ENCODE measurements at places on chromosomes 7 and 10.

GRCh38 chr7:151869455-151869854 is 7.5 kb downstream of the PRKAG2 start:
- DNase-seq, result no peak

DNA sequence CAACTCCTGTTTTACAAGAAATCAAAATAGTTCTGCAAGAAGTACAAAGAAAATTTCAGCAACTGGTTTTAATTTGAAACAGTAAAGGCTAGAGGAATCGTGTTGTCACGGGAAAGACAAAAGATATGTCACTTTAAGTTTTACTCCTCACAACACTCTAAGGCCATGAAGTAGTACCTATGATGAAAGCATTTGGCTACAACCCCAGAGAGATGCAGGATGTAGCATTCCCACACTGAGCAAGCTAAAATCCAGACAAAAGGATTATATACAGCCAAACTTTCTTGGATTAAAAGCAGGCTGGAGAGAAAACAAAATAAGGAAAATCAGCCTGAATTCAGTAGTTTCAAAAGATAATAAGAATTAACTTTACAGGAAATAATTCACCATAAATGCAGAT is 245.5 kb upstream of the STEAP1 start:
- no peak for DNase-seq

DNA sequence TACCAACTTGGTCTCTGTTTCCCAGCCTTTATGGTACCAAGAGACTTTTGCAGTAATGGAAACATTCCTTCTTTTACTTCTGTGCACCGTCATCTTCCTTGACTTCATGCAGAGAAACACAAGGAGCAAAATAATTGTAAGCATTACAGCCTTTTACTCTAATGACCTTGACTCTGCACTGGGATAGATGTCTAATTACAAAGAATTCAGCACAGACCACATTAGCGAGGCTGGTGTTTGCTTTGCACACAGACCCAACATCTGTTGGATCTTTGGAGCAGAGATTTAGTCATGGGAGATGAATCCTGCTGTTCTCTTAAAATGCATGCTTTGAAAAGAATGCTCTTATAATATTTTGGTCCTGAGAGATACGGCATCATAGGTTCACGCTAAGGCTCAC is 261.6 kb downstream of the TWIST1 start:
- no peak for DNase-seq

- DNase-seq, result no peak
These were observed 120.9 kb upstream of the TMEM106B start for GRCh38 chr7:12089951-12090756.

DNA sequence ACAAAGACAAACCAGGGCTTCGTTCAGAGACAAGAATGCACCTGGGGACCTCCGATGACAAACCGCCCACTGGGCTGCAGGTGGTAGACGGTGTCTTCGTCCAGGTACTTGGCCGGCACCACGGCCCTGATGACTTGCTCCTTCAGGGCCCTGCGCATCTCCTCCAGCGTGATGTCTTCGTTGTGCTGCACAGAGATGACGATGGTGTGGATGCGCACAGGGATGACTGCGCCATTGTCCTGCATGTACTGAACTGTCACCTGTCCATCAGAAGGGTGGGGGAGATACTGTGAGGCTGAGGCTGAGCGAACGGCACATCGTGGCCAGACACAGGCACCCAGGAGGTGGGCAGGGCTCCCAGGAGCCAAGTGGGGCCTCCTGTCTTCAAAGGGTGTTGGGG is 13.1 kb downstream of the MAT1A start:
- no peak for DNase-seq

DNA sequence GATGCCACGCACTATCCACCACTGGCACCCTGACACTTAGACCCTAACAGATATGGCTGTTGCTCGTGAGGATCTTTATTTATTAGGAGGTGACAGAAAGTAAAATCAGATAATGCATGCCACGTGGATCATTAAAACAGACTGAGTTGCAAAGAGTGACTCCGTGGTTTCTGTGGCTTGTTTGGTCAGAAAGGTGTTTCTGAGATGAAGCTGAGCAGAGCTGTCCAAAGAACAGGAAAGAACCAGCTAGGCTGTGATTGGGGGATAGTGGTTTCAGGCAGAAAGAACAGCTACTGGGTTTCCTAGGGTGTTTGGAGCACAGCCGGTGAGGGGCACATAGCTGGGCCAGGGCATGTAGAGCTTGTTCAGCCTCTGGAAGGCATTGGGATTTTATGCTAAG is 34.4 kb downstream of the CSGALNACT2 start:
- no peak for DNase-seq

DNA sequence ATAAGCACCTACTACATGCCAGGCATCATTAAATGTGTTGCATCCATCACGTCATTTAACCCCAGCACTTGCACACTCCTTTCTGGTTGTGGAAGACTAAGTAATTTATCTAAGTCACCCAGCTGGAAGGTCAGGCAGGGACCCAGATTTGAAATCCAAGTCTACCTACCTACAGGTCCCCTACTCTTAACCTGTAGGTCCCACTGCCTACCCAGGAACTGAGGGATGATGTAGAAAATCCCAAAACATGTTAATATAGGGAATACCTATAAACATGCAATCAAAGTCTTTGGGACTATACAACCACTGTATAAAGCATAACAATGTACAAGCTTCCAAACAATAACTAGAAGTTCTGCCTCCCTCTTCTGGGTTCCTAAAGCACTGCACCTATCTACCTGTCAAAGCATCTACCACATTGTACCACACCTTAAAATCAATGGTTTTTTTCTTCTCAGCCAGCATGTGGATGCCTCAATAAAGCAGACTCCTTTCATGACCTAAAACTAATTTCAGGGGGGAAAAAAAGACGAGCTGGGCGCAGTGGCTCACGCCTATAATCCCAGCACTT is 5.6 kb downstream of the IL6 start:
- DNase-seq, result no peak

DNA sequence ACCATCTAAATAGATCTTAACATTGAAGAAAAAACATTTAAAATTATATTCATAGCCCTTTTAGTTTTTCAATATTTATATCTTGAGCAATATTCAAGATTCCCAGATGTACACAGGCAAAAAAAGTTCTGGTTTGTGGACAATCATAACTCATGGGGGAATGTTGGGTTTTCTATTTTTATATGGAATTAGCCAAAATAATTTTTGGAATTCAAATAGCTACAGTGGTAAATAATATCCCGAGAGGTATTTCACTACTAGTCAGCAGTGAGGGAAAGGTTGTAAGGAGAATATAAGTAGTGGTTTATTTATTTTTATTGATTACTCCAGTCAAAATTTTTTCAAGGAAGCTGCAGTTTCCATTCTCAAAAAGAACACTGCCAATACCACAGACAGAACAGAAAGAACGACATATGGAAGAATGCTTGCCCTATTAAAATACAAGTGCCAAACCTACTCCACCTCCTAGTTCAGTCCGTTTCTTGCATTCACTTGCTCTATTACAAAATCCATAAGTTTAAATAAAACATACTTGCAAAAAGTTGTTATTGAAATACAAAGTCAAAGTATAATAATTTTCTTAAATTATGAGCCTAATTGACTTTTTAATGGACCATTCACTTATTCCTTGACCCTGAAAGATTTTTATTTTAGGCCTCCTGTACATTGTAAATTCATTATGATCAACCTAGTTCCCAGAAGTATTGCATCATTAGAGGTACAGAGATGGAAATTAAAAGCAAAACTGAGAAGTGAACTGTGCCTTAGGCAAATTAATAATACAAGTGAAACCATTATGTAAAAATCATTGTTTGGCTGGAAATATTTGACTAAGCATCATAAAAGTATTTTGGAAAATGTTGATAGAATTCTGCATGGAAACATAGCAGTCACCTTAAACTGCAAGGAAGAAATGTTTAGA is 533.2 kb downstream of the PARD3 start:
- no peak for DNase-seq

All from T-helper 22 cell (primary cell).